Memory B cell (primary cell): ENCODE measurements at places on chromosomes 7 and 10.

- H3K4me3 ChIP-seq: no peak overlapping the region
- H3K27ac ChIP-seq: no peak overlapping the region
- no peak for DNase-seq
- no peaks in the 10 kb centered on the region for H3K27me3 ChIP-seq
These were observed 12.6 kb upstream of the FHIP2A start for GRCh38 chr10:114808982-114809381.

- DNase-seq: no peak
- H3K4me3 ChIP-seq: no peak overlapping the region
These were observed 66.0 kb downstream of the SRPK2 start for GRCh38 chr7:105322655-105323277.

DNA sequence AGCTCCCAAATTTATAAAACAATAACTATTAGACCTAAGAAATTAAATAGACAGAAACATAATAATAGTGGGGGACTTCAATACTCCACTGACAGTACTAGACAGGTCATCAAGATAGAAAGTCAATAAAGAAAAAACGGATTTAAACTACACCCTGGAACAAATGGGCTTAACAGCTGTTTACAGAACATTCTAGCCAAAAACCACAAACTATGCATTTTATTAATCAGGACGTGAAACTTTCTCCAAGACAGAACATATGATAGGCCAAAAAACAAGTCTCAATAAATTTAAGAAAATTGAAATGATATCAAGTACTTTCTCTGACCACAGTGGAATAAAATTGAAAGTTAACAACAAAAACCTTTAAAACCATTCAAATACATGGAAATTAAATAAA lies 46.4 kb downstream of the ZNF680 start:
- no peak for DNase-seq
- H3K4me3 ChIP-seq: no peak overlapping the region
- no peak overlapping the region for H3K27ac ChIP-seq
- no peaks in the 10 kb centered on the region for H3K4me1 ChIP-seq

DNA sequence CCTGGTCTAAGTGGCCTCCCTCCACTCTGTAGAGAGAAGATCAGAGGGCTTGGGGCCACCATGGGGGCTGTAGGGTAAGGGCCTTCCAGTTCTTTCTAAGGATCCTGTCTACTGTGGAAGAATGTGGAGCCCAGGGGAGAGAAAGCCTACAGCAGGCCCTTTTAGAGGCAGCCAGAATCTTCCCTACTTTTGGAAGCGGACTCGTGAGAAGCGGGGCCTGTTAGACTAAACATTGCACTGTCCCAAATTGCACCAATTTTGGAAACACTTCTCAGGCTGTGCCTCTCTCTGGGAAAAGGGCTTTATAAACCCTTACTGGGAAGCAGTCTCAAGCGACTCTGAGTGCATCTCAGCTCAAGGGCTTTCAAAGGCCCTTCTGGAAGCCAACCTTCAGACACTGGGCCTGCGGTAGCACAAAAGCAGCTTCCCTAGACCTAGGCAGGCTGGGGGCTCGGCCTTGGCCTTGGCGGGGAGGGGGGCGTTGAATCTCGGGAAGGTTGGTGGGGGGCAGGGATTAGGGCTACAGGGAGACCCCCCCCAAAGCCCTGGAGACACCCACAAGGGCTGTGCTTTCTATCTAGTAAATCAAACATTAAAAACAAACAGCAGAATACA lies 298.1 kb downstream of the GFRA1 start:
- no peak overlapping the region for H3K4me3 ChIP-seq
- DNase-seq: no peak
- H3K36me3 ChIP-seq: no peaks in the 10 kb centered on the region
- H3K27ac ChIP-seq: no peak overlapping the region
- H3K4me1 ChIP-seq: no peaks in the 10 kb centered on the region

GRCh38 chr10:26314265-26315013 lies 97.9 kb downstream of the GAD2 start:
- H3K36me3 ChIP-seq: no peaks in the 10 kb centered on the region
- H3K4me3 ChIP-seq: no peak overlapping the region
- no peak overlapping the region for H3K27ac ChIP-seq
- no peak for DNase-seq
- peaks cover 5% of the 10 kb centered on the region for H3K4me1 ChIP-seq

DNA sequence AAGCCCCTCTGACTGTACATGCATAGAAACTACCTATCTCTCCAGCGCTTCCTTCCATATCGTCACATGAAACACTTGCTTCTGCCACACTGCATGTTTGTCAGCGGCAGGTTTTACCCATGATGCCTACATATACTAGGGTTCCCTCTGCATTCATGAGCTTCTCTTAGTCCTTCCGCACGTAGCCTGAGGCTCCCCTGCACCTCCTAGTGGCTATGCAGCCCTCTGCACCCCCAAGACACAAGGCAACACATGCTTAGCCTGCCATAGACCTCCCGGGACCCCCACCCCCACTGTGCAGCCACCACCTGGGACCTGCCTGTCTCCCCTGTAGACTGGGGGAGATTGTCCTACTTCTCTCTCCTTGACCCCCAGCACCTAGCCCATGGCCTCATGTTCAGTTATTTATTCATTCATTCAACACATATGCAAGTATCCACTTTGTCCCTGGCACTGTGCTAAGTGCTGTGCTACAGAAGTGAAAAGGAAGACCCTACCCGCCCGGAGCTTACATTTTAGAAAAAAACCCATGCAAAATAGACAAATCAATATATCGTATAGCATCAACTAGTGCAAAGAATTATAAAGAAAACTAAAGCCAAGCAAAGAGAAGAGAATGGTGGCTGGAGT lies 23.5 kb downstream of the TMEM273 start:
- peaks cover 26% of the 10 kb centered on the region for H3K4me1 ChIP-seq
- peak overlapping the region; percentile 4 for H3K27ac ChIP-seq
- peaks cover 42% of the 10 kb centered on the region for H3K36me3 ChIP-seq
- no peak for DNase-seq
- no peaks in the 10 kb centered on the region for H3K27me3 ChIP-seq
- no peak overlapping the region for H3K4me3 ChIP-seq

DNA sequence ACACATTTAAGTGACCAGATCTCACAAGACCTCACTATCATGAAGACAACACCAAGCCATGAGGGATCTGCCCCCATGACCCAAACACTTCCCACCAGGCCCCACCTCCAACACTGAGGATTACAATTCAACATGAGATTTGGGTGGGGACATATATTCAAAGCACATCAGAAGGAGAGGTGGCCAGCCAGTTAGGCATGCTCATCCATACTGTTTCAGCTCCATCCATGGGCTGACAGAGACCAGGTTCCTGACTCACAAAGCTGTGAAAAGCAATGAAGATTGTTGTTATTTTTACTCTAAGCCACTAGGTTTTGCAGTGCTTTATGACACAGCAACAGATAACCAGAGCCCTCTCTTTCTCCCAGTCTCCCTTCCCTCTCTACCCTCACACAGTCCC lies 36.0 kb downstream of the C10orf71 start:
- H3K4me3 ChIP-seq: no peak overlapping the region
- H3K27ac ChIP-seq: no peak overlapping the region
- peaks cover 5% of the 10 kb centered on the region for H3K27me3 ChIP-seq
- peaks cover 6% of the 10 kb centered on the region for H3K4me1 ChIP-seq
- peaks cover 7% of the 10 kb centered on the region for H3K36me3 ChIP-seq
